Cortex of kidney (tissue), 1 donor: ENCODE measurements at places on chromosomes 5 and 9.

- DNase-seq: no peak
Measured at GRCh38 chr9:114031948-114032840, 45.9 kb downstream of the AMBP start.

DNA sequence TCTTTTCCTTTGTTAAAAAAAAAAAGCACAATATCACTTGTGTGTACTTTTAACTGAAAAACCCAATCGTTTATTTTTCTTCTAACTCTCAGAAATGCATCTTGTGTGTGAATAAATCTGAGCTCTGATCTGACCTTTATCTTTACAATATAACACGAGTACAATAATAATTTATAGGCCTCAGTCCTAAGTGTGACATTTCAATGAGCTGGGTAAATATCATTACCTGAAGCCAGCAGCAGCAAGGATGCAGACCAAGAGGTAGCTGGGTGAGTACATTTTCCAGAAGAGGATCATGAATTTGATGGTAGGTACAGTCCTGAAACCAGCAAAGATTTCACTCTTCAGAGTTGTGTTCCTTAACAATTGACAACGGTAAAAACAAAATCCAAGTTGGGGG is 264.0 kb upstream of the KIF2A start:
- no peak for DNase-seq

DNA sequence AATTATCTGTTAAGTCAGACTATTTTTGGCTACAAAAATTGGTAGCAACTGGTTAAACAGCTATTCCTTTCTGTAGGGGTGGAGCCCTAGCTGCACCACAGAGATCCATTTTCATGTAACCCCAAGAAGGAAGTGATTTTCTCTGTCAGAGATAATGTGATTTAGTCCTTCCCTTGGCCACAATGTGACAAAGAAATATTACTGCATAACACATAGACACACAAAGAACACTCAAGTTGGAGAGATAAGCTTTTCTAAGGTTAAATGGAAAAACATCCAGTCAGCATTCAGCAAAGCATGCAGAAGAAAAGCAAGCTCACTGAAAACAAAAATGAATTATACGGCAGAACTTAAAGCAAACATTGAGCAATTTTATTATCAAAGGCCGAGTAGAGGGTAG is 227.8 kb upstream of the CDH9 start:
- no peak for DNase-seq

DNA sequence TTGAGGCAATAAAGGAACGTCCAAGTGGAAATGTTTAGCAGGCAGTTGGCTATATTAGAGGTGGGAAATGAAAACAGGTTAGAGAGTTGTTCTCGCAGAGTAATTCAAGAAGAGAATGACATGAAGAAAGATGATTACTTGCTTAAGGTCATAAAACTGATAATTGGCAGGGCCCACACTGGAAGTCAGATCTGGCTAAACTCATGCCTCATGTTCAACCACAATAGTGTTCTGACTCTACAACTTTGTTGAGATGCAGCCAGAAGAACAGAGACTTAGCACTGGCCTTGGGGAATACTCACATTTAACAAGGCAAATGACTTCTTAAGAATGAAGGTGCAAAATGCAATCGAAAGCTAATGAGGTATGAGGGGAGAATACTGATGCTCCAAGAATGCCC is 27.2 kb upstream of the TNFSF8 start:
- no peak for DNase-seq
